ENCODE measurements at places on chromosomes 6 and 20.

DNA sequence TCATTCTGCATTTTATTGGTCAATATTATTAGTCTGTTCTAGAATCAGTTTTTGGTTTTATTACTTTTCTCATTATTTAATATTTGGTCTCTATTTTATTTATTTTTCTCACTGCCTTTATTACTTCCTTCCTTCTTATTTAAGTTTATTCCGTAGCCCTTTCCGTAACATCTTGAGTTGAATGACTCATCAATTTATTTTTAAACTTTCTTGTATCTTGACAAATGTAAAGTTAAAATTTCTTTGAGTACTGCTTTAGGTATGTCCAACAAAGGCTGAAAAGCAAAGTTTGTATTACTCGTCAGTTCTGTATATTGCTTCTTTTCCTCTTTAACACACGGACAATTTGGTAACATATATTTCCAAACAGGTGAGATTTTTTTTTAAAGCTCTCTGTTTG is 192.0 kb downstream of the CD109 start:
- H3K36me3 ChIP-seq: no peaks in the 10 kb centered on the region
- H3K27ac ChIP-seq: no peak overlapping the region
- H3K4me1 ChIP-seq: peaks cover 2% of the 10 kb centered on the region
- DNase-seq: no peak

DNA sequence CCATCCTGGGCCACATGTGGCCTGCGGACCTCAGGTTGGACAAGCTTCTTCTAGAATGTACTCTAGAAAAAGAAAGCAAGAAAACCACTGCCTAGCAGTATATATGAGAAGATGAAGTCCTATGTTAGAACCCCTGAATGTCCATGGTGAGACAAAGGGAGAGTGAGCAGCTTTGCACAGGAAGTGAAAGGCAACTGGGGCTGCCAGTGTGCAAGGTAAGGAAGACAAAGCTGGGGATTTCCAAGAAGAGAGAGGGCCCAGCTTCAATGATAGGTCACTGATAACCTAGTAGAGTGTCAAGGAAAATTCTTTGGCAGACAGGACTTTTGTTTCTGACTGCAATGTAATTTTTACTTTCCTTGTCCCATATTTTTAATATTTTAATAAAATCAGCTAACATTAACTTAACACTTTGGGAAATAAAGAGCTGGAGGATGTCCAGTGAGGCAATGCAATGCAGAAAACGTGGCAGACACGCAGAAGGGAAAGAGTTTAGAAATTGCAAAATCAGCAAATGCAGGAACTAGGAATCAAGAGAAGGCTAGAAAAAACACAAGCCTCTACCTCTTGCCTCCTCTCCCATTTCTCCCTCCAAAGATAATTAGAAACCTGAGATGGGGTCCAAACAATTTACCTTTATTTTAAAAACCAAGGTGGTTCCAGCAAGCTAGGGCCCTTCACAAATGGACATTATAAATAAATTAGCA is 47.4 kb downstream of the CYP39A1 start:
- DNase-seq: no peak
- peaks cover 3% of the 10 kb centered on the region for H3K4me1 ChIP-seq

DNA sequence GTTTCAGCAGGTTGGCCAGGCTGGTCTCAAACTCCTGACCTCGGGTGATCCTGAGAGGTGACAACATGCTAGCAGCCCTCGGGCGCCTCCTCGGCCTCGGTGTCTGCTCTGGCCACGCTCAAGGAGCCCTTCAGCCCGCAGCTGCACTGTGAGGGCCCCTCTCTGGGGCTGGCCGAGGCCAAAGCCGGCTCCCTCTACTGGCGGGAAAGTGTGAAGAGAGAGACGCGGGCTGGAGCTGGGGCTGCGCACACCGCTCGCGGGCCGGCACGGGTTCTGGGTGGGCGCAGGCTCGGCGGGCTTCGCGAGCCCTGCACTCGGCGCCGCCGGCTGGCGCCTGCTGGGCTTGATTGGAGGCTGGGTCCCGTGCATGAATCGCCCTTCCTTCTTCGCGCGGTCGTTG is 80.8 kb upstream of the RBM24 start:
- no peak for DNase-seq
- no peak overlapping the region for H3K27ac ChIP-seq
- no peaks in the 10 kb centered on the region for H3K27me3 ChIP-seq
- H3K4me1 ChIP-seq: no peaks in the 10 kb centered on the region

DNA sequence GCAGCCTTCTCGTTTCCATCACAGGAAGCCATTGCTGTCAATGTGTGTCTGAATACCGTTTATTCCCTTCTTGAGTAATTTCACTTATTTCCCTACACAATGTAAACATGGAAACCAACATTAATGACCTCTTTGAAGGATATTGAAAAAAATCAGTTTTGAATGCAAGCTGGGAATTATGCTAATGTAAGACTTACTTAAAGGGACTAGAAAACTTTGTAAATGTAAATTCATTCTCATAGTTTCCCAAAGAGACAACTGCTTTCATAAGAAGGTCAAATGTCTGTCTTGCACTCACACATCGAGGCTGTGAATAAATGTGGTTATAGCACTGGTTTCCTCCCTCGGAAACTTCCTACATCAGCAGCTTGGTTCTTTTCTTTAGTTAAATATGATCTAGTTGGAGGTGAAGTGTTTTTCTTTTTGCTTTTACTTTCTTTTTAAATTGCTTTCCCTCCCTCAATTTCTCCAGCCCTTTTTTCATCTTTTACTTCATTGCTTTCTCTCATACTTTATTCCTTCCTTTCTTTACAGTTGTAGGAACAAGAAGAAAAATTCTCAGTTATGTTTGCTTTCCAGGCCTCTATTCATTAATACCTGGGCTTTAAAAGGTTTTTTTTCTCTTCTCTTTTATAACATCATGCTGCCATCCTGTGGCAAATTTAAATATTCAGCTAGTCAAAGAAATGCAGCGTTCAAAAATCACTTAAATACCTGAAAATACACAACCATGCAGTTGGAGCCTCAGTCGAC is 108.3 kb downstream of the TNFAIP3 start:
- H3K36me3 ChIP-seq: peaks cover 7% of the 10 kb centered on the region

DNA sequence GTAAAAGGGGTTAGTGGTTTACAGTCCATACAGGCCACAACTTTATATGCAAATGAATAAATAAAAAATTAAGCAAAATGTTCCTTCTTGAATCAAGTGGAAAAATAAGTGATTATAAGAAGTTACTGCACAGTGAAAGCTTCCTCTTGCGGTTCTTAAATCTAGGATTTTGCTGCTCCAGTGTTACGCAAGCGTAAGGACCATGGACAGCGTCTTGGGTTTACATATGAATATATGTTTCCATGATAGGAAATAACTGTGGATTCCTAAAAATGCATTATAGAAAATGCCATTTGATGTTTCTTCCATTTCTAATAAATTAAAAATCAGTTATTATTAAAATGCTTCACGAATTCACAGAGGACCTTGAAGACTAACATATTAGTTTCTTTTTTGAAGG is 176.6 kb upstream of the POU3F2 start:
- peak; percentile 42 for DNase-seq
- H3K4me3 ChIP-seq: no peak overlapping the region
- H3K27ac ChIP-seq: no peak overlapping the region
- no peaks in the 10 kb centered on the region for H3K36me3 ChIP-seq

DNA sequence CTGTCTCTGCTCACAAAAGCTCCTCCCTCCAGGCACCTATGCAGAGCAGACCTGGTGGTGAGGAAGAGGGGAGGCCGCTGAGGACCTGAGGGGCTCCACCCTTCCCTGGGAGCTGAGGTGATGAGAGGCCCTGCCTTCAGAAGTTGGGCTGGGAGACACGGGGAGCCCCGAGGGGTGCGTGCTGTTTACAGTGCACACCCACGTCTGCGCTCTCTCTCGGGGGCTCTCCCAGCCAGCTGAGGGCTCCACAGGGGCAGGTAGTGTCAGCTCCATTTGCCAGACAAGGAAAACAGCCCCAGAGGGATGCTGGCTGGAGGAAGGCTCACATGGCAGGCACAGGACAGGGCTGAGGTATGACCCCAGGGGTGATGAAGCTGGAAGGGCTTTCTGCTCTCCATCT is 13.5 kb upstream of the NOL4L start:
- DNase-seq: no peak
- H3K27ac ChIP-seq: no peak overlapping the region
- H3K4me1 ChIP-seq: peaks cover 10% of the 10 kb centered on the region
- no peak overlapping the region for H3K4me3 ChIP-seq
- H3K27me3 ChIP-seq: no peaks in the 10 kb centered on the region

GRCh38 chr6:105941621-105942412 is 144.3 kb upstream of the PRDM1 start:
- no peak overlapping the region for H3K4me3 ChIP-seq
- peaks cover 12% of the 10 kb centered on the region for H3K27me3 ChIP-seq
- no peak overlapping the region for H3K27ac ChIP-seq
- no peak for DNase-seq
- peaks cover 10% of the 10 kb centered on the region for H3K36me3 ChIP-seq

DNA sequence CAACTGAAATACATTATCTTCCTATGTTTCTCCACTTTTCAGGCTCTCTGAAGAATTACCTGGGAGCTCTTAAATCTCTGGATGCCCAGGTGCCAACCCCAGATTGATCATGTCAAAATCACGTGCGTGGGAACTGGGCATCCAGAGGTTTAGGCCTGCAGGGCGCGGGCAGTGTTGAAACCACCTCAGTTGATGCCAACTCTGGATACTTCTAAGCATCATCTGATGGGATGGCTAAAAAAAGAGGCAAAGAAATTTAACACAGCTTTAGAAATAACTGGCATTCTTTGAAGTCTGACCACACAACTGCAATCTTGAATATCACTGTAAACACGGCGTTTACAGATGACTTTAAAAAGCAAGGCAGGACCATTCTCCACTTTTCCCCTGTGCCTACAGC is 41.9 kb downstream of the PTGIS start:
- no peak overlapping the region for H3K4me3 ChIP-seq
- H3K27me3 ChIP-seq: peaks cover 19% of the 10 kb centered on the region
- peaks cover 24% of the 10 kb centered on the region for H3K36me3 ChIP-seq

- peaks cover 15% of the 10 kb centered on the region for H3K27me3 ChIP-seq
- DNase-seq: no peak
Measured at GRCh38 chr6:105015482-105015881, 58.6 kb downstream of the LIN28B start.

DNA sequence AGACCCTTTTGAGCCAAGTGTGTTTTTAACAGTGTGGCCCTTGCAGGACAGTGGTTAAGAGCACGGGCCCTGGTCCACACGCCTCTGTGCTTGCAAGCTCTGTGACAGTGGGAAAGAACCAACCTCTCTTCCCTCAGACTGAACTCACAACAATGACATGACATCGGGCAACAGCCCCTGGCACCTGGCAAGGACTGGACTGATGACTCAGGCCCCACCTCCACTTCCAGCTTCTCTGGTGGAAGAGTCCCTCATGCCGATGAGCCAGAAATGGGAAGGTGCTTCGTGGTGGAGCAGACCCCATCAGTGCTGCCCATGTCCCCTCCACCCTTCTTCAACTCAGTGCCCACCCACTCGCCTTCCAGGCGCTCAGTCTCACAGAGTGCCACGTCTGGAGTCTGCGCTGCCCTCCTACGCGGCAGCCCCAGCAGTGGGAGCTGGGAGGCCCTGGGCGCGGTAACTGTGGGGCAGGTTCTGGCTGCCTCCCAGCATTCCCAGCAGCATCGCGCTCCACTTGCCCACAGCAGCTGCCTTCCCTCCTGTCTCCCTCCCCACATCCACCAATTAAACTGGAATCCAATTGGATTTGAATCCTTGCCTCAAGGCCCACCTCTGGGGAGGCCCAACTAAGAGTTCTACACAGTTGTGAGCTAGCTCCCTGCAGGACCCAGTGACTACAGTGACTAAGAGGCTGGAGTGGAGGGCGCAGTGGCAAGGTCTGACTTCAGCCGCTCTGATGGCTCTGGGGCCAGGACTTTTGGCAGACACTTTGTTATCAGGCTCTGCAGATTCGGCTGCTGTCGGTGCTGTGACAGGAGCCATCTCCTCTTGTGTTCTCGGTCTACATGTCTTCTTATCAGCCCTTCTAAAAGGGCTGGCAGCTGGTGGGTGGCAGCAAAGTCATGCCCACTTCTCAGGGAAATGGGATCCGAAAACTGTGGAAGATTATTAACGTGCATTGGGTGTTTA is 156.8 kb upstream of the MLN start:
- H3K36me3 ChIP-seq: no peaks in the 10 kb centered on the region
- DNase-seq: no peak
- H3K27me3 ChIP-seq: peaks cover 14% of the 10 kb centered on the region
- H3K4me1 ChIP-seq: no peaks in the 10 kb centered on the region
- no peak overlapping the region for H3K27ac ChIP-seq

DNA sequence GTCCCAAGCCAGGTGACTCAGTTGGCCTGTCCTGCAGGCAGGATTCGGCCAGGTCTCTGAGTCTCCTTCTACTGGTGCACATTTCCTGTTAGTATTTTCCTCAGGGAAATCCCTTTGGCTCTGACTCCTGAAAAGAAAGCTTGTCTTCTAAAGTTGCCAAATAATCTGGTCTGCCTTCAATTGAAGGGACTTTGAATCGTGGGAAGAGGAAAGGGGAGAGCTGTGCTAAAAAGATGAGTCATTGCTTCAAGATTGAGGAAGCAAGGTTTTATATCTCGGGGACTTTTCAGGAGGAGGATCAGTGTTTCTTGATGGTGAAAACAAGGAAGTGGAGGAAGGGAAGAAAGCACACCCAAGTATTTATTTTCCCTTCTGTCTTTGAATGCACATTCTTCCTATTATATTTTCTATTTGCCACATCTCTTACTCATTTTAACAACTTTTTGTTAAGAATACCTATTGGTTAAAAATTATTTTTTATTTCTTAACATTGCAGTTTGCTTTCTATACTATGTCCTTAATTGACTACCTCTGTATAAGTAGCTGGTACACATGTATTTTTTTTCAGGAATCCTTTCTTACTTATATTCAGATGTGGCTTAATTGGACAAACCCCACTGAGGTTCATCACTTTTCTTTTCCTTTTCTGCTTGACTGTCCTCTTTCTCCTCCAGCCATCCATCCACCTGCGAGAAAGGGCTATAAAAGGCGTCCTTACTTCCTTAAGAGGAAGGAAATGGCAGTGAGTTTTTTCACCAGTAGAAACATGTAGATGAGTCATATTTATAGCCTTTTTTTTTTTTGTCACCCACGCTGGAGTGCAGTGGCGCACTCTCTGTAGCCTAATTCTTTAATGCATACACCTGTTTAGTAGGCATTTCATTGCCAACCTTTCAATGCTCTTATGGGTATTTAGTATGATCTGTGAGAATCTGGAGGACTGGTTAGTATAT is 15.0 kb upstream of the IFNGR1 start:
- peaks cover 10% of the 10 kb centered on the region for H3K36me3 ChIP-seq
- H3K27me3 ChIP-seq: no peaks in the 10 kb centered on the region
- no peak for DNase-seq
- H3K27ac ChIP-seq: peak overlapping the region; percentile 56
- no peak overlapping the region for H3K4me3 ChIP-seq
- H3K4me1 ChIP-seq: peaks cover 27% of the 10 kb centered on the region

Measured in activated CD8-positive, alpha-beta memory T cell treated with anti-CD3 and anti-CD28 coated beads, Interleukin-2, amount 10 ng/mL, durations not matched to agents 7 days and 5 days (primary cell).